ENCODE measurements at places on chromosomes 5 and 9. TPM values are rescaled to one million over a fixed set of nuclear protein-coding genes. Genes with fewer than 3 reads are reported as not detected.

- no peak for DNase-seq
These were observed 939 bp downstream of the GOLGA1 start for GRCh38 chr9:124939944-124940343.

DNA sequence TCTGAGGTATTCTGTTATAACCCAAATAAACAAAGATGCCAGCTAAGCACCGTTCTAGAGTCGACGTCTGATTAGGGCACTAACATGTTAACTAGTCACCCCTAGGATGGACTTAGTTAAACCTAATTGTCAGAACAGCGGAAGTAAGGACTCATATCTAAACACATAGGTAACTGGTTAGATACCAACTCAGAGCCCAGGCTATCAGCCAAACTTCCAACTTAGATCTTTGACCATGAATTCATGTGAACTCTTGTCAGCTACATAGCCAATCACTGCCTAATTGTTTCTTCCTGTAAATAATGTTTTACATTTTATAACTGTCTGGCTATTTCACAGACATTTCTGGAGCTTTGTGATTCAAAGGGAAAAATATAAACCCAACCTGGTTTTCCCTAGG, 84.3 kb upstream of the DHFR start:
- DNase-seq, result no peak

- no peak for DNase-seq
These were observed 334.5 kb downstream of the TLR4 start for GRCh38 chr9:118038713-118039112.

DNA sequence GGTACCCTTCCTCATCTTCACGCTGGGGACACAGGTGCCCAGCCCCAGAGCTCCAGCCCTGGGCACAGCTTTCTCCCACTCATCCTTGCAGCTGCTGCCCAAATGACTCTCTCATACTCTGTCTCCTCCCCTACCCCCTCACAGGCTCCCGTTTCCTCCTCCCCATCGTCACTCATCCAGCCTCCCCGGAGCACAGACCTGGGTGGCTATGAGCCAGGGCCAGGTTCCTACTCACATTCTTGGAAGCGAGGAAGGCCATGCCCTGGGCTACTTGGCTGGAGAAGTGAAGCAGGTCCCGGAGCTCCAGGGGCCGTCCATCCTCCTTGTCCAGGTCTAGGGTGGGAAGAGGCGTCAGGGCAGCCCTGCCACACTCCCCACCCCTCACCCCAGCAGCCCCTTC, 29.3 kb downstream of the CSF1R start:
- no peak for DNase-seq

GRCh38 chr5:29770936-29771335, 1422.5 kb upstream of the CDH6 start:
- no peak for DNase-seq

DNA sequence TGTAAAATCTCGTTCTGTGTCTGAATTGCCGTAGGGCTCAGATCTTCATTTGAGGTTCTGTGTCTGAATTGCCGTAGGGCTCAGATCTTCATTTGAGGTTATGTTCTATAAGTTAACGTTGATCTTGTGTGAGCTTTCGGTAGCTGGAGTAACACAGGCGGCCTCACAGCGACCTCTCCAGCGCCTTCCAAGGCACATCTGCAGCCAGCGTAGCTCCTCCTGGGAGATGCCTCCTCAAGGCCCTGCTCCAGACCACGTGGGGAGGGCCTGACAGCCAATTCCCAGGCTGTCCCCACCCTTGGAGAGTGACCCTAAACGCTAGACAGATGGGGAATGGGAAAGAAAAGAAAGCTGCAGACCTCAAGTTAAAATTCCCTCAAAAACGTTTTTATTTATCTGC, 8.7 kb upstream of the AHRR start:
- no peak for DNase-seq

DNA sequence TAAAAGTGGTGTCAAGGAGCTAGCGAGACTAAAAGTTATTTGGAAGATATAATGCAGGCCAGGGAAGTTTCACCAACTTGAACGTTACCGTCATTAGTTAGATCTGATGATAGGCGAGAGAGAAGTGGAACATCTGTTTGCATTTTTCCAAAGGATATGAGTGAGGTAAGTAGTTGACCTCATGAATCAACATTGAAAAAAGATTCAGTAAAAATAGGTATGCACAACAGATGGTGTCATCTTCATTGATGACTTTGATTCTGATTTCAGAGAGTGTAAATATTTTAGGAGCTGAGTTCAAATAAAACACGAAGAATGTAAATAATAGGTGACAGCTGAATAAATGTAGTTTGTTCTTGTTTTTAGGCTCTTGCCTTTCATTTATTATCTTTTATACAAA, 998.9 kb upstream of the CDH6 start:
- DNase-seq, result no peak

DNA sequence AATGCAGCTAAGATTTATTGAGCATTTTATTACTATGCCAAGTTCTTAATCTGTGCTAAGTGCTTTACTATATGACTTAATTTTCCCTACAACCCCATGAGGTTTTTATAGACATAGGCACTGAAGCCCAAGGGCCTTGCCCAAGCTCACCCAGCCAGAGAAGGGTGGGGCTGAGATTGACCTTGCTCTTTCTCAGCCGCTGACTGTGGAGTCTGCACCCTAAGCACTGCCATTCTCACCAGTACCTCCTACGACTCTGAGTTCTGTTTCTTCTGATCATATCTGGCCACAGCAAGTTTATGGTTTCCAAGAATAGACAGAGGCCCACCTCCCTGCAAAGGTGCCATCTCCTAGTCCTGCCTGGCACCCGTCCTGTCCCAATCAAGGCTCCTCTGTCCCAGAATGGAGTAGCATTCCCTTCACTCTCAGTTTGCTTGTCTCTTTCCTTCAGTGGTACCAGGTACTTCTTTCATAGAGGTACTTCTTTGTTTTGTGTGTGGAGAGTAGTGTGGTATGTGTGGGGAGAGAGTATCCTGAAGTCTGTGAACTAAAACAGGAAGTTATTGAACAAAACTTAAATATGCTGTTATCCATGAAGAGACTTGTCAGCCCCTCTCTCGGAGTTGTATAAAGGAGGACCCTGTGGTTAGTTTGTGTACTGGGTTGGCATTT, 42.6 kb downstream of the CSF1R start:
- no peak for DNase-seq

The MEIKIN gene
- not detected for total RNA-seq
